GM20000 (cell line): ENCODE measurements at places on chromosomes 5 and 9.

GRCh38 chr5:122119205-122119604 lies 10.1 kb upstream of the ZNF474 start:
- DNase-seq, result no peak

DNA sequence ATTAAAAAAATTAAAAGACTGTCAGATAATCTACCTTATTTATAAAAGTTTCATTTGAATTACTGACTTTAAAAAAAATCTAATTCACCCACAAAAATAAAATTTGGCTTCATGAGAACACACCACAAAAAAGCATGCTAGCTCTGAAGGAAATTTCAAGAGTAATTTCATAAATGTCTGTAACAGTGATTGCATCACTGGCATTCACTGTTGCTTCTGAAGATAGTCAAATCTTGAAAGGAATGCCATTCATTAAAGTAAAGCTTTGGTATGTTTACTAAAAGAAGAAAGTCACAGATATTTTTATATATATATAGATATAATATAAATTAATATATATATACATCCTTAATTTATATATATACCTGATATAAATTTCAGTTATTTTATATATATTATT lies 43.4 kb downstream of the NADK2 start:
- no peak for DNase-seq

- DNase-seq, result no peak
These were observed 30.5 kb downstream of the DDX31 start for GRCh38 chr9:132639322-132639721.

GRCh38 chr5:148963664-148964063 lies 99.2 kb downstream of the SH3TC2 start:
- DNase-seq, result no peak

DNA sequence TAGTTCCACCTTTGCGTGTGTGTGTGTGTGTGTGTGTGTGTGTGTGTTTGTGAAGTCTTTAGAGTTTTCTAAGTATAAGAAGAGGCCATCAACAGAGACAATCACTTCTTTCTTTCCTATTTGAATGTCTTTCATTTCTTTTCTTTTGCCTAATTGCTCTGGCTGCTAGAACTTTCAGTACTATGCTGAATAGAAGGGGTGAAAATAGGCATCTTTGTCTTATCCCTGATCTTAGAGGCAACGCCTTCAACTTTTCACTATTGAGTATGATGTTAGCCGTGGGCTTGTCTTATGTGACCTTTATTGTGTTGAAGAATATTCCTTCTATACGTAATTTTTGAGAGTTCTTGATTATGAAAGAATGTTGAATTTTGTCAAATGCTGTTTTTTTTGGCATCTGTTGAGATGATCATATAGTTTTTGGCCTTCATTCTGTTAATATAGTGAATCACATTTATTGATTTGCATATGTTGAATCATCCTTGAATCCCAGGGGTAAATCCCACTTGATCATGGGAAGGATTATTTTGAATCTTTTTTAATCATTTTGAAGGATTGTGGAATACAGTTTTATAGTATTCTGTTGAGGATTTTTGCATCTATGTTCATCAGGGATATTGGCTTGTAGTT lies 134.8 kb upstream of the CD180 start:
- DNase-seq, result no peak

GRCh38 chr9:27421577-27421976 lies 102.5 kb upstream of the IFNK start:
- DNase-seq, result no peak
